Activated naive CD8-positive, alpha-beta T cell treated with anti-CD3 and anti-CD28 coated beads, Interleukin-2, amount 50 U/mL, for 24 hours (primary cell): ENCODE measurements at places on chromosomes 11 and 22.

DNA sequence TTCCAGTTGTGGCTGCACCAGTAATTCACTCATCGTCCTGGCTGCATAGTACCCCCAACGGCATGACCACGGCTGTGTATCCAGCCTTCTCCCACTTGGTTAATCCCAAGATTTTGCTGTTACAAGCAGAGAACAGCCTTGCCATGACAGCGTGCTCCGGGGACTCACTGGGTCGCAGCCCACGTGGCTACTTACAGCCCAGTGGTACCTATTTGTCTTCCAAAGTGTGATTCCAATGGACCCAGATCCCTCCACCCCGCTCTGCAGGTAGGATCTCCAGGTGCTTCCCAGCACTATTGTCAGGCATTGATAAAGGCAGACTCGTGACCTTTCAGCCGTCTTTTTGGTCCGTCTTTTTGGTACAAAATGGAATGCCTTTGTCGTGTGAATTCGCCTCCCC is 119.0 kb upstream of the FGF3 start:
- DNase-seq, result no peak

DNA sequence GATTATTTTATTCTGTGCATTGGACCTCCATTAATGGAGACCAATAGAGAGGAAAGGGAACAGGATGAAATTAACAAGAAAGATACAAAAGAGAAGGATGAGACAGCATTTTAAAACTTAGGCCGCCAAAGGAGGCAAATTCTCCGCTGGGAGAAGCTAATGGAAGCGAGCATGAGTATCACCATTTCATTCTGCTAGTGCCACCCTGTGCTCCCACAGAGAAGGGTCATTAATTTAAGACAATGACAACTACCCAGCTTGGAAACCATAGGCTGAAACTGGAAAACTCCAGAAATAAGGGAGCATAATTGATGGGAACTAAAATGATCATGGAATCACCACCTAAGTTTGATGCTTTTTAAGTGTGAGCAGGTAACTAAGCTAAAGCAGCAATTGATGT is 69.2 kb downstream of the SLC36A4 start:
- DNase-seq, result no peak

DNA sequence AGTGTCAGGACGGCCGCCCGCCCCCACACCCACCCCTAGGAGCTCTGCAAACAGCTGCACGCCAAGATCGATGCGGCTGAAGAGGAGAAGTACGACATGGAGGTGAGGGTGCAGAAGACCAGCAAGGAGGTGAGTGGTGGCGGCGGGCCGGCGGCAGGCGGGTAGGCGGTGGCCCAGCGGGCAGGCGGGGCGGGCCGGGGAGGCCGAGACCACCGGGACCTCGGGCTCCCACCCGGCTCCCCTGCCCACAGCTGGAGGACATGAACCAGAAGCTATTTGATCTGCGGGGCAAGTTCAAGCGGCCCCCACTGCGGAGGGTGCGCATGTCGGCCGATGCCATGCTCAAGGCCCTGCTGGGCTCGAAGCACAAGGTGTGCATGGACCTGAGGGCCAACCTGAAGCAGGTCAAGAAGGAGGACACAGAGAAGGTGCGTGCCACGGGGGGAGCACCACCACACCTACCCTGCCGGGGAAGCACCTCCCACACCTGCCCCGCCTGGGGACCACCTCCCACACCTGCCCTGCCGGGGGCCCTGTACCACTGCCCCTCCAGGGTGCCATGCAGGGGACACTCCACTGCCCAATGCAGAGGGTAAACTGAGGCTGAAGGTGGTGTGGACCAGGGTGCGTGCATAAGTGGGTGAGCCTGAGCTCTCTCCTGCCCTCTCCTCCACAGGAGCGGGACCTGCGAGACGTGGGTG is 2.1 kb downstream of the TNNI2 start:
- no peak for DNase-seq

DNA sequence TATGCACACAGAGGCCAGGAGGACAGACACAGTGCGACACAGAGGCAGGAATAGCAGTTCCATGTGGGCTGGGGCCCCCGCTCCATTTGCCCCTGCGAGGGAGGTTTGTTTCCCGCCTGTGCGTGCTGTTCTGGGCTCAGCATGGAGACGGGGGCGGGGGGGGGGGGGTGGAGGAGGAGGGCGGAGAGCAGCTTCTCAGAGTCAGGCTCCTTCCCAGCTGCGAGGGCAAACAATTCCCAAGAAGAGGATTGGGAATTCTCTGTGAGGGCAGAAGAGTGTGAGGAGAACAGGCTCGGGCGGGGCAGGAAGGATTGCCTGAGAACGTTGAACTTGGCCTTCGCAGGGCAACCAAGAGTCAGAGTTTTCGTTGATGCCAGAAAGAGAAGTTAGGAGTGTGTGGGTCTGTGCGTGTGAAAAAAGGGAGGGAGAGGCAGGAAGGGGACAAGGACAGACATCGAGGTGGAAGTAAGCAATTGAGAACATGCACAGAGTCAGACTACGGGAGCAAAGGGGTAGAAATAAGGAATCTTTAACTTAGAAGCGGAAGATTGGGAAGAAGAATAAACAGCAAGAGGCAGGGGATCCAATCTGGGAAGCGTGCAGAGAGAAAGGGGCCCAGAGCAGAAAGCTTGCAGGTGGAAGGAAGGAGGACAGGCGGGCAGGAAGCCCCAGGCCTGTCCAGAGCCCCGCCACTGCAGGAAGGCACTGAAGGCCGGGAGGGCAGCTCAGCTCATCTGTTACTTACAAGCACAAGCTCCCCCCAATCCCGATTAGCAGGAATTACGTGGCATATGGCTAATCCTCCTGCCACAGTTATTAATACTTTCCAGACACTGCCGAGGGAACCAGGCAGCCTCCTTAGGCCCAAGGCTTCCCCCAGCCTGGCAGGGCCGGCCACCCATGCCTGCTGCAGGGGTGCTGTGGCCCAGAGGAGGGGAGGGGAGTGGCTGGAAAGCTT is 15.6 kb upstream of the JAM3 start:
- no peak for DNase-seq

DNA sequence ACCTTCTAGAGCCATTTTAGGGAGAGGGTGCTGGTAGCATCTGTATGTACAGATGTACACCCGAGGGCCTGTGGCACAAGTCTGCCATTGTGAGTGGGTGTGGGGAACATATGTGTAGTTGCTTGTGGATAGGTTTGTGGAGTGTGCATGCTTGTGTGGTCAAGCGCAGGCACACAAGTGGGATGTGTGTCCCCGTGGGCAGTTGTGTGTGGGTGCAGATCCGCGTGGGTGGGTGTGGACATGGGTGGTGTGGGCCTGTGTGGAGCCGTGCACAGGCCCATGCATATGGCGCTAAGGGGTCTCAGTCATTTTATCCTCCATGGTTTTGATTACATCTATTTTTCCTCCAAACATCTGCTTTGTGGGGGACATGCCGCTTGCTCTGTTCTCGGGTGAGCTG is 28.8 kb downstream of the ALX4 start:
- DNase-seq, result no peak

DNA sequence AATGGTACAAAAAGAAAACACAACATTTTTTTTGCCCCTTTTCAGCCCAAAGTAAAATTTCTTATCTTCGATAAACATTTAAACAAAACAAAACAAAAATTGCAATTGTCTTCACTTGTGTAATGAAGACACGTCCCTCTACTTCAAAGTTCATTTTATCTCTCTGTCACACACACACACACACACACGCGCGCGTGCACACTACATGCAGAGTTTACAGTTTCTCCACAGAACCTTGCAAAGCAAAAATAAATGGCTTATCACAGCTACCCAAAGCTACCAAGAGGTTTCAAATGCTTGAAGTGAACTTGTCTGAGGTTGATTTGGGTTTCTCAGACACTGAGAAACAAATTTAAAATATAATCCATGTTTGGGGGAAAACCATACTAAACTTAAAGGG is 72.3 kb downstream of the ETS1 start:
- DNase-seq, result no peak

GRCh38 chr22:50581031-50581949 is 1.4 kb downstream of the CHKB start:
- no peak for DNase-seq

DNA sequence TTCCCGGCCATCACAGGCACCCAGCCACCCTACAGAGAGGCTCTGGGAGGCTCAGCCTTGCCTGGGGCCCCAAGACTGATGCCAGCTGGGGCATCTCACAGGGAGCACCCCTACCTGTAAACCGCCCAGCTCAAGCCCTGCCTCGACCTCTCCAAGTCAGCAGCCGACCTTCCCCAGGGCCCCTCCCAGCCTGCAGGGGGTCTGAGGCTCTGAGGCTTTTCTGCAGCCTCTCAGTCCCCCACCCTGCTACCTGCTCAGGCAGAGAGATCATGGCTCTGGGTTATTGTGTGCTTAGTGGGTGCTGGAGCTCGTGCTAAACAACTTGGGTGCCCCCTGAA is 23.1 kb upstream of the RTN4R start:
- DNase-seq, result no peak

GRCh38 chr22:44691796-44692661 is 10.0 kb upstream of the PRR5 start:
- no peak for DNase-seq
